Thoracic aorta (tissue), 2 donors: ENCODE measurements at places on chromosomes 5 and 9.
A peak's percentile ranks its signal among the peaks of the same experiment; 100 is the strongest.

DNA sequence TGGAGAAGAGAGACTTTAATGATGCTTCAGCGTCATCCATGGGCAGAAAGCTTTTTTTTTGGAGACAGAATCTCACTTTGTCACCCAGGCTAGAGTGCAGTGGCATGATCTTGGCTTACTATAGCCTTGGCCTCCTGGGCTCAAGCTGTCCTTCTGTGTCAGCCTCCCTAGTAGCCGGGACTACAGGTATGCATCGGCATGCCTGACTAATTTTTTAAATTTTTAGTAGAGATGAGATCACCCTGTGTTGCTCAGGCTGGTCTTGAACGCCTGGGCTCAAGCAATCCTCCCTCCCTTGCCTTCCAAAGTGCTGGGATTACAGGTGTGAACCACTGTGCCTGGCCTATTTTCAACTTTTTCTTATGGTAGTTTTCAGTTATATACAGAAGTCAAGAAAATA, 23.2 kb downstream of the SPIN1 start:
- no peak for DNase-seq
- H3K4me1 ChIP-seq, result no peaks in the 10 kb centered on the region
- H3K36me3 ChIP-seq, result no peaks in the 10 kb centered on the region
- no peaks in the 10 kb centered on the region for H3K27me3 ChIP-seq
- H3K4me3 ChIP-seq, result no peak overlapping the region
- H3K27ac ChIP-seq, result no peak overlapping the region

- no peak overlapping the region for H3K27ac ChIP-seq
- peak overlapping the region; percentile 40 for H3K4me3 ChIP-seq
- H3K27me3 ChIP-seq, result no peaks in the 10 kb centered on the region
- no peaks in the 10 kb centered on the region for H3K36me3 ChIP-seq
- peaks cover 3% of the 10 kb centered on the region for H3K4me1 ChIP-seq
- no peak for DNase-seq
Measured at GRCh38 chr5:175548626-175549311, 70.4 kb downstream of the SFXN1 start.

DNA sequence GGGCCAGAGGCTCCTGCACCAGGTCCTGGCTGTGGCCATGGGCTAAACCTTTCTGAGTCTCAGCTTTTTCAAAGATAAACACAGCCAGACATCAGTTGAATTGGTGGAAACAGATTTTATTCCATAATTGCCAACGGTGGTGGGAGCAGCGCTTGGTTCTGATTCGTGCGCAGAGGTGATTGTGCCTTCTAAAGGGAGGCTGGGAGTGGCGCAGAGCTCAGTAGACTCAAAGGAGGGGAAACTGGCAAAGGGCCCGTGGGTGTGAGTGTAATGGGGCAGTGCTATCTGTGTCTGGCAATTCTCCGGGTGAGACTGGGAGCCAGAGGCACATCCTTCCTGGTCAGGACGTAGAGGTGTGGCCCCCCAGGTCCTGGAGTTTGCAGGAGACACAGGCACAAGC, 169.4 kb upstream of the PPP1R26 start:
- no peaks in the 10 kb centered on the region for H3K36me3 ChIP-seq
- no peak overlapping the region for H3K27ac ChIP-seq
- no peak overlapping the region for H3K4me3 ChIP-seq
- no peak for DNase-seq
- no peaks in the 10 kb centered on the region for H3K4me1 ChIP-seq
- no peaks in the 10 kb centered on the region for H3K27me3 ChIP-seq

DNA sequence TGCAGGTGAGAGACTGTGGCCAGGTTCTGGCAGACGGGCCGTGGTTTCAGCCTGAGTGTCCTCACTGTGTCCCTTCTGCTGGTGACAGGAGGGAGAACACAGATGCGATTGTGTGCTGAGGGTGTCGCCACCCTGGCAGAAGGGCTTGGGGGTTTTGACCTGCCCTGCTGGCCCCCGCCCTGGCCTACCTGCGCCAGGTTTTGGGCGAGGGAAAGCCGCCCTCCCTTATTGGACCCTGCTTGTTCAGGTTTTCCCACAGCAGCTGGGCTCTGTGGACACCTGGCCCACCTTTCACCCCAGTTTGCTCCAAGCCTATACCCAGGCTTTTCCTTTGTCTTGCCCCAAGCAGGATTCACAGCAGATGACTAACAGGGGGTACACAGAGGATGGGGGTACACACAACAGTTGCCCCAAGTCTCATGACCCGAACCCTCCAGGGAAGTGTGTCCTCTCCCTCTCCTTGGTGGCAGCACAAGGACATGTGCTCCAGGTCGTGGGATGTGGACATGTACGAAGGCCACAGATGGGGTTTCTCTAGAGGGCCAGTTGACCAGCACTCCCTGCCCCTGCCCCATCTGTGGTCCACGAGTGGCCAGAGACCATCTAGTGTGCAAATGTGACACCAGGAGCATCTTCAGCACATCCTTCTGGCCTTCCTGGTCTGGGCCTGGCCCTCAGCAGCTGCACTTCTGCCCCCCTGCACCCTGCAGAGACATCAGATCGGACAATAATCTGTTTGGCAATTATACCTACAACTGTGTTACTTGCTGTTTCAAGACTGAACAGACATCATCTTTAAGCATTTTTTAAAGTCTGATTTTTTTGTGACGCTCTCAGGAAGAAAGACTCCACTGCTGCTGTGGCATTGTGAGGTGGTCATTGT, 265.8 kb upstream of the IRX4 start:
- no peak overlapping the region for H3K27ac ChIP-seq
- no peak overlapping the region for H3K4me3 ChIP-seq
- DNase-seq, result no peak
- H3K27me3 ChIP-seq, result no peaks in the 10 kb centered on the region
- no peaks in the 10 kb centered on the region for H3K4me1 ChIP-seq

GRCh38 chr5:93325946-93326345, 255.1 kb downstream of the NR2F1-AS1 start:
- DNase-seq, result no peak
- no peak overlapping the region for H3K27ac ChIP-seq
- no peaks in the 10 kb centered on the region for H3K27me3 ChIP-seq

- H3K36me3 ChIP-seq, result no peaks in the 10 kb centered on the region
- DNase-seq, result no peak
Measured at GRCh38 chr9:13847270-13847669, 466.7 kb downstream of the NFIB start.

DNA sequence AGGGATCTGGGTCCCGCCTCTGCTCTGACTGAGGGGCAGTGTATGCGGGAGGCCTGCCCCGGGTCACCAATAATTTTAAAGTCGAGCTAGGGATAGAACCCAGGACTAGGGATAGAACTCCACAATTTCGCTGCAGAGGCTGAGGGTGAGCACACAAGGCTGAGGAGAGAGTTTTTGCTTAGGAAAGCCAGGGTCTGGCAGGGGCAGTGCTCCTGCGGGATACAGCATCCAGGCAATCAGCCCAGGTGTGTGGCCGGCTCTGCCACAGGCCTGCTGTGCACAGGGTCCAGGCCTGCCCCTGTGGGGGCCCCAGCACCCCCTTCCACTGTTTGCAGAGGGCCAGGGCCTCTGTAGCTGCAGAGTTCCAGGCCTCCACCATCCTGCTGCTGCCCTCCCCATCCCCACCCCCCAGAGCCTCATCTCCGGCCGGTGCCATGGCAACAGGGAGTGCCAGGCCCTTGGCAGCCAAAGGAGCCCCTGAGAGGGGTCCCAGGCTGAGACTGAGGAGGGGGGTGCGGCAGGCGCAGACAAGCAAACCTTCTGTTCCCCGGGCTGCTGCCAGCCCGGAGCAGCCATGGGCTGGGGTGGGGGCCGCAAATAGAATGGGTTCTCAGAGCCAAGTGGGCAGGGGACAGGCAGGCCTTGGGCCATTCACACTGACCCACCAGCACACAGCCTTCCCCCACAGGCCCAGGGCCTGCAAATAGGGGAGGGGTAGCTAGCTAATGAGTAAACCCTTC, 8.6 kb downstream of the PDGFRB start:
- H3K4me3 ChIP-seq, result peak overlapping the region; percentile 31
- H3K27ac ChIP-seq, result peak overlapping the region; percentile 97
- H3K36me3 ChIP-seq, result peaks cover 12% of the 10 kb centered on the region
- H3K4me1 ChIP-seq, result peaks cover 79% of the 10 kb centered on the region
- H3K27me3 ChIP-seq, result no peaks in the 10 kb centered on the region
- DNase-seq, result no peak

DNA sequence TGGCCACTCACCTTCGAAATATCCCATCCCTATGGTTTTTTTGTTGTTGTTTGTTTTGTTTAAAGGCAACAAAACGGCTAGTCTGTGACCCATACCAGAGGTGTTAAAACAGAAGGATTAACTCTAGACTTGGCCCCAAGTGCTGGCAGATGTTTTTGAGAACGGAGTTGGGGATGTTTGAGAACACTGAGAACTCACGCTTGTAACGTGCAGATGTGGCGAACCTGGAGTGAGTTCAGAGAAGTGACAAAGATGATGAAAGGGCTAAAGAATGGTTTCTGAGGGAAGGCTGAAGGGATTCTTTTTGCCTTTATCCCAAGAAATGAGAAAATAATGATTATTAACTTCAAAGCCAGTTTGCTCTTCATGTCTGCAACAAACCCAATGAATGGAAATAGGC, 286.5 kb downstream of the ZNF608 start:
- H3K27me3 ChIP-seq, result no peaks in the 10 kb centered on the region
- H3K4me3 ChIP-seq, result no peak overlapping the region
- H3K4me1 ChIP-seq, result peaks cover 15% of the 10 kb centered on the region
- H3K27ac ChIP-seq, result no peak overlapping the region

GRCh38 chr9:86534572-86535258, 180.5 kb upstream of the TUT7 start:
- no peak overlapping the region for H3K27ac ChIP-seq
- no peaks in the 10 kb centered on the region for H3K36me3 ChIP-seq
- H3K27me3 ChIP-seq, result no peaks in the 10 kb centered on the region
- H3K4me1 ChIP-seq, result no peaks in the 10 kb centered on the region
